Activated CD4-positive, alpha-beta T cell treated with anti-CD3 and anti-CD28 coated beads, Interleukin-2, amount 50 U/mL, for 4 hours (primary cell): ENCODE measurements at places on chromosomes 5 and 9.

DNA sequence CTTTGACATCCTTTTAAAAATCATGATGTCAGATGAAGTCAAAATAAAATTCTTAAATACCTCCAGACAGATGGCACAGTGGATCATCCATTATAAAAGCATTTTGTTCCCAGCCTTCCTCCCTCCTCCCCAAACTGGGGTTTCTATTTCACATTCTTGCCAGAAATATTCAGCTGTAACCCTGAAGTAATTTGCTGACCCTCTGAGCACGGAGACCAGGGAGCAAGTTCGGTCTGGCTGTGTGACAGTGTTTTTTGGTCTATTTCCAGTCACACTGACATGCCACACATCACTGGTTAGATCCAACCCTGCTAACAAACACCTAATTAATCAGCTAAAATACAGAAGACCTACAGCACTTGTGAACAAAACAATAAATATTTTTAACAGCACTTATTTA lies 126.2 kb upstream of the DMRT1 start:
- DNase-seq: no peak

DNA sequence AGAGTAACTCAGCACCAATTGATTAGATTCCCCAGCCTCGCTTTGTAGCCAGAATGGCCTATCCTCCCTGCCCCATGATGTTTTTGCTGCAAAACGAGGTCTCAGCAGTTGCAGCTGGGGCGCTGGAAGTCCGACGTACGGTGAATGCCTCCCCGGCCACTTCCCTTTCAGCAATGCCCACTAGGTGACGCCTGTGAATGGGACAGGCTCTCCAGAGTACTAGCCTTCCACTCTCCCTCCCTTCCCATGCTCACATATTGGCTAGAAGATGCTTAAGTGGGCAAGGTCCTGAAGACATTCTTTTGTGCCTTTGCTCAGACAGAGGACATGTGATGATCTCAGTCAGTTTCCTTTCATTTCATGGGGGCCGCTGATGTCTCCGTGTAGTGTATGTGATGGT lies 50.8 kb downstream of the DMRT2 start:
- no peak for DNase-seq

DNA sequence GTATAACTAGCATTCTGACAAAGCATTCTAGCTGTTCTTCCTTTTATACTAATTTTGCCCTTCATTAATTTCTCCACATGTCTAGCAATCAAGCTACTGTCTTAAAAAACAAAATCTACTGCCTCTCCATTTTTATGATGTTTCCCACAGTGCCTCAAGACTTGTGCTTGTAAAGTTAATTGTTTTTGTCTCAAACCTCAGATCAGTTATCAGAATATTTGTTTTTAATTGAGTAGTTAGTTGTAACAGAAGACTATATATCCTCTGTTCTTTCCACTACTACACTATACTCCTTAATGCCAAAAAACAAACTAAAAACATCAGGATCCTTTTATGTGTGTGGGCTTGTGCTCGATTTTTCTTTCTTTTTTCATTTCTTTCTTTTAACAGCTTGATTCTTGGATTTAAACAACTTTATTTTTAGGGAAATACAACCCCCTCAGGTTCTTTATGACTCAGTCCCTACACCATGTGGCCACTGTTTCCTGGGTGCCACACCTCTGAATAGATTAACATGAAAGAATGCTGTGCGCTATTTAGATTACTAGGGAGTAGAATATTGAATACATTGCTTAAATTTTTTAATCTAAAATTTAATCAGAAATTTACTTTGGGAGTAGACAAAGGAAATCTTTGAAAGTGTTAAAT lies 1.2 kb downstream of the ASPN start:
- no peak for DNase-seq

DNA sequence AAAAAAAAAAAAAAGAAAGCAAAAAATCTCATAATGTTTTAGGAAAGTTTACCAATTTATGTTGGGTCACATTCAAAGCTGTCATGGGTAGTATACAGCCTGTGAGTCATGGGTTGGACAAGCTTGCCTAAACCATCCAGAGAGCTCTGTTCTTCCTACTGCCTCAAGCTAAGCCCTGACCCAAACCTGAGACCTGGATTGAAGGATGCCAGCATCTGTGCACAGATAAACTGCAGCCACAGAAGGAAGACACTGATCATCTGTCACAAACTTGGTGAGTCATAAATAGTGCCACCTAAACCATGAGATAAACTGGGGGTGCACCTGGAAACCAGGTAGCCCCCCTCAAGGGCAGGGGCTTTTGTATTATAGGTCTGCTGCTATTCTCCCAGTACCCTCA lies 31.0 kb downstream of the CSF2 start:
- no peak for DNase-seq

- no peak for DNase-seq
Measured at GRCh38 chr5:68478301-68479095, 262.9 kb downstream of the PIK3R1 start.

- DNase-seq: no peak
Measured at GRCh38 chr9:86494644-86495111, 140.5 kb upstream of the TUT7 start.

DNA sequence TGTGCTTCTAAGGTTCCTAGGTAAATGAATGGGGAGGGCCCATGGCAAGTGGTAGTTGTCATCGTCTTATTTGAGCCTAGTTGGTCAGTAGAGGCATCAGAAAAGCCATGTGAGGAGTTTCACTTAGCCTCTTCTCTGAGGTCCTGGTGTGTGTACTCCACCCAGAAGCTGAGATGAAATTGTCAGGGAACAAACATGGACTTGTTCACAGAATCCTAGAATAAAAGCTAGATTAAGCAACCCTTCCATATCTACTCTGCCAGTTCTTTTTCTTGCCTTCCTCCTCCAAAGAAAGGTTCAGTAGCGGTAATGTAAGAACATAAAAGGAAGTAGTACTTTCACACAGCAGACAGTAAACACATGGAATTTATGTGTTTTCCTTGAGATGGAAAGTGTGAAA lies 70.4 kb downstream of the ARHGAP26 start:
- no peak for DNase-seq

GRCh38 chr5:147504535-147504934 lies 5.3 kb downstream of the DPYSL3 start:
- no peak for DNase-seq

DNA sequence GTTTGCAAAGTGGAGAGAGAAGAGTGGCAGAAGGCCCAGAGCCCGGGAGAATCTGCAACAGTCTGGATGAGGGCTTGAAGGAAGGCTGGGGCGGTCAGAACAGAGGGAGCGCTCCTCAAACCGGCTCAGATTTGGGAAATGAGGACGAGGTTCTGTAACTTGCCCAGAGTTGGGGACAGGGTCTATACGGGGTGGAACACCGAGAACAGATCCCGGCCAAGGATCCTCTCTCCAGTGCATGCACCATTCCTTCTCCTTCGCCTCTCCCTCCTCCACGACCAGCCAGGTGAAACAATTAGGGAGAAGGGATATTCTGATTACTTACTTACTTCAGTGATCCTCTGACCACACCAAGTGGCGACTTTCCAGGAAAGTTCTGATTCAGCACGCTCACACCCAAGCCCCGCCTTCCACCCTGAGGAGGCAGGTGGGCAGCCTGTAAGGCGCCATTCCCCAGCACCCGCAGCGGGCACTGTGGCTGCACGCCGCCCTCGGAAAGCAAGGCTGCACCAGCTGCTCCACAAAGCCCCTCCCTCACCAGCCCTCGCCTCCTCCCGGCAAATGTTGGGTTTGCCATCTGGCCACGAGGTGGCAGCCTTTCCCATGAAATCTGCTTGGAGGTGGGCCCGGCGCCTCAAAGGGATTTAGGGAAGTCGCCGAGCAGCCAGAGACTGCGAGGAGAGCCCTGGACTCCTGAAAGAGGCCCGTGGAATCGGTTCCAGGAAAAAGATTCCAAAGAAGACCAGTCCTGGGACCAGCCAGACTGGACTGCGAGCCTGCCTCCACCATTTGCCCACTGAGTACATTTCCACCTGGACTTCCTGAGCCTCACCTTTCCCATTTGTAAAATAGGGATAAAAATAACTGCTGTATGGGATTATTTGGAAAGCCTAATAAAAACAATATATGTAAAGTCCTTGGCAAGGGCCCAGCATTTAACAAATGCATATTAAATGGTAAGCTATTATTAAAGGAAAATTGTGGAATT lies 22.2 kb upstream of the WWC1 start:
- peak; percentile 50 for DNase-seq

GRCh38 chr5:61461417-61461816 lies 129.4 kb downstream of the ZSWIM6 start:
- no peak for DNase-seq

DNA sequence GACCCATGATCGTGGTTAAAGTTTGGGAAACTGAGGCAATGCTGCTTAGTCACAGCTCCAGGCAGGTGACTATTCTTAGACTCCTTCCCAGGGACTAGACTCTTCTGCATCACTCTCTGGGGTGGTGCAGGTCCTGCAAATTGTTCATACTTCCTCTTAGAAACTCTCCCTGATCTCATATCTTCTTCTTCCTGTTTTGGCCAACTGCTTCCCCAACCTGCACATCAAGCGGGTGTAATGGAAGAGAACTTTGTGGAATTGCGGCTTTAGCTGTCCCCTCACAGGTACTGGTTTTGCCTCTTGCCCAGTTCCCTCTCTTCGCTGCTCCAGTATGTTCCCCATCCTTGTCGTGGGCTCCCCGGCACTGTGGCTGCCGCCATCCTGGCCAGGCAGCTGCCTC lies 111.5 kb upstream of the CTSL start:
- no peak for DNase-seq

GRCh38 chr5:128197896-128198522 lies 114.4 kb downstream of the SLC12A2 start:
- DNase-seq: no peak

DNA sequence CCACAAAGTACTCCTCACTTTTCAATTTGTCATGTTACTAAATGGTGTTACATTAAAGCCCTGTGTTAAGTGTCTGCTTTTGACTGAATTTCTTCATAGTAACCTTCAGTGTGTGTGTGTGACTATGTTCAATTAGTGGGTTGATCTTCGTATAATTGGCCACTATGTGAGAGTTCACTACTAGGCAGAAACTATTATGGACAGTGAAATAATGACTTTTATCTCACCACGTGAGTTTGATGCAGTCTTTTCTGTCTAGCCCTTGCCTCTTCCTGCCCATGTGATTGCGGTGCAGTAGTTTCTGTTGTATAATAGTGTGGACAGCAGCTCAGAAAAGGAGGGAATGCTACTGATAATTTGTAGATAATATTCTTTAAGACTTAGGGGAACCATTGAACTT lies 1.8 kb upstream of the MAML1 start:
- no peak for DNase-seq

DNA sequence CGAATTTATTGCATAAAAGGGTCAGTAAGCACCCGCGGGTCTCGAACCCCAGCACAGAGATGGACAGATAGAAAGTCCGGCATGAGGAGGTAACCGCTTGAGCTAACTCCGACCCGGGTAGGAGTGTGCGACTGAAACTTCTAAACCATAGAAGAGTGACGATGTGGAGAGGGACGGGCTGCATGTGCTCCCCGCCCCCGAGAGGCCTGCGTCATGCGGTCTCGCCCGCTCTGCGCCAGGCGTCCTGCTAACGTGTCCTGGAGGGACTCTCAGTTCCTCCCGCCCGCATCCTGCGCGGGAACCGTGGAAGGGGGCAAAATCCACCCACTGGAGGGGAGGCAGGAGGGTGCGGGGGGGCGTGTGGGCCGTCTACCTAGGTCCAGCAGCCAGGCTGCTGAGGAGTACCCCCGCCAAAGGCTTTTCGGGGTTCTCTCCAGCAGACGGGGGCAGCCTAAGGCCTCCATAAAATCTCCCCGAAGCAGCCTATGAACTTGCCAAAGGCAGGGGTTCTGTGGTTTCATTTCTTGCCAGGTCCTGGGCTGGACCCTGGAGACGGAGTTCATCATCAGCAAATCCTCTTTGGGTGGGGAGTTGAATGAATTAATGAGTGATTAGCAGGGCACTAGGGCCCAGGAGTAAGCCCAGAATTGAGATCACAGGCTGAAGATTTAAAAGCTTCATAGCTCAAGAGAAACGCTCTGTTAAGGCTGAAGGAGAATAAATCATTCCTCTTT lies 51.9 kb downstream of the TGFBI start:
- DNase-seq: peak; percentile 43

GRCh38 chr5:107670087-107670931 lies 428 bp downstream of the EFNA5 start:
- no peak for DNase-seq

DNA sequence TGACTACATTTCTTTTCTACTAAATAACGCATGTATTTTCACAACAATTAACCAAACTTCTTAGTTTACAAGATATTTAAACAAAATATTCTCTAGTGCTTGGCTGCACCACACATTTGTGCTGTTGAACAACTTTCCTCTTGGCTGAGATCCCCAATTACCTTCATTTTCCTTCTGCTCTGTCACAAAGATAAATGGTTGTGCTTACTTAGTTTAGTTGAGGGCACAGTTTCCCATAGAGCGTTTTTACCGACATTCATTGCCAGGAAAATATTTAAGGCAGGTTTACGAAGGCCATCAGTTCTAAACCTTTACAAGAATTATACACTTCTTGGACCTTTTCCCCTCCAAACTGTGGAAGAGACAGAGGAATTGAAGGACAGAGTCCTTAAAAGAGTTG lies 60.7 kb downstream of the PRUNE2 start:
- DNase-seq: no peak

DNA sequence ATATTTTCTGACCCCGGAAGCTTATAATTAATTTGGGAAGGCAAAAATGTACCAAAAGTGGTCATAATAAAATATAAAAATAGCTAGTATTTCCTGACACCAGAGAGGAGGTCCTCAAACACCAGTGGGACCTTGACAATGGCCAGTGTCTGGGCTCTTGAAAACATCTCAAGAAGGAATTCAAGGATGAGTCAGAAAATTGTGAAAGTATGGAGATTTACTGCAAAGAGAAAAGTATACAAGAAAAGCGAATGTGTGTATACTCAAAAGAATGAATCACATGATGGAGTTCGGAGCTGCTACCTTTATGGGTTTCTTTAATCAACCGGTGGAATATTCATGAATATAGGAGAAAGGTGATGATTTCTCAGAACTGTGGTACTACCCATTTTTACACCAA lies 1709.0 kb upstream of the WWC1 start:
- no peak for DNase-seq

- DNase-seq: no peak
Measured at GRCh38 chr9:36941441-36941840, 92.6 kb downstream of the PAX5 start.

GRCh38 chr9:88938189-88938588 lies 53.1 kb upstream of the S1PR3 start:
- DNase-seq: no peak

- DNase-seq: no peak
Measured at GRCh38 chr5:9483779-9484178, 62.1 kb downstream of the SEMA5A start.

- no peak for DNase-seq
Measured at GRCh38 chr5:10031817-10032216, 217.9 kb downstream of the ATPSCKMT start.

GRCh38 chr5:178177569-178177968 lies 9.6 kb downstream of the GMCL2 start:
- DNase-seq: no peak

- DNase-seq: no peak
Measured at GRCh38 chr5:3354606-3355005, 241.0 kb upstream of the IRX1 start.

DNA sequence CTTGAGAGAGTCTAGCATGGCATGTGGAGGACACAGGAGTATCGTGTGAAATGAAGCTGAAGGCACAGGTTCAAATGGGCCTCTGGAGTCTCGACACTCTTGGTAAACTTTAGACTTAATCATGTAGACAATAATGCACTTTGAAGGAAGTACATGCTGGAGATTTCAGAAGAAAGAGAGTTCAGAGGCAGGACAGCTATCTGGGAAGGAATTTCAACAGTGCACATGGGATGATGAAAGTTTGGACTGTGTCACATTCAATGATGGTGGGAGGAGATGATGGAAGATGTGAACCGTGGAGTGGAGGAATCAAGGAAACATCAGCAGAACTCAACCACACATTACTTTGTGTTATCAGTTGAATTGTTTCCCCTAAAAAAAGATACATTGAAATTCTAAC lies 88.6 kb upstream of the PAPPA start:
- no peak for DNase-seq
